Retinal pigment epithelial cell (primary cell): ENCODE measurements at places on chromosomes 16 and 17.

- no peak for DNase-seq
These were observed 101.7 kb downstream of the VAT1L start for GRCh38 chr16:77890075-77890474.

DNA sequence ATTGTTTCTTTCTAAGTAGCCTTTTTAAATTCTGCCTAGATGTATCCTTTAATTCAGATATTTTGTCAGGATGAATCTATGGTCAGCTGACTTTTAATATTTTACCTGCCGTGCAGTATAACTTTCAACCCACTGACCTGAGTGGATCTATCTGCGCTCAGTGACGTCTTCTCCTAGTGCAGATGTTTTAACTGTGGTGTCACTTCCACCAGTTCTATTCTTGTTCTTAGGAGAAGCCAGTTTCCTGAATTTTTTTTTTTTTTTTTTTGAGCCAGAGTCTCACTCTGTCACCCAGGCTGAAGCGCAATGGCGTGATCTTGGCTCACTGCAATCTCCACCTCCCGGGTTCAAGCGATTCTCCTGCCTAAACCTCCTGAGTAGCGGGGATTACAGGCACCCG is 5.0 kb upstream of the TM4SF5 start:
- DNase-seq: no peak

DNA sequence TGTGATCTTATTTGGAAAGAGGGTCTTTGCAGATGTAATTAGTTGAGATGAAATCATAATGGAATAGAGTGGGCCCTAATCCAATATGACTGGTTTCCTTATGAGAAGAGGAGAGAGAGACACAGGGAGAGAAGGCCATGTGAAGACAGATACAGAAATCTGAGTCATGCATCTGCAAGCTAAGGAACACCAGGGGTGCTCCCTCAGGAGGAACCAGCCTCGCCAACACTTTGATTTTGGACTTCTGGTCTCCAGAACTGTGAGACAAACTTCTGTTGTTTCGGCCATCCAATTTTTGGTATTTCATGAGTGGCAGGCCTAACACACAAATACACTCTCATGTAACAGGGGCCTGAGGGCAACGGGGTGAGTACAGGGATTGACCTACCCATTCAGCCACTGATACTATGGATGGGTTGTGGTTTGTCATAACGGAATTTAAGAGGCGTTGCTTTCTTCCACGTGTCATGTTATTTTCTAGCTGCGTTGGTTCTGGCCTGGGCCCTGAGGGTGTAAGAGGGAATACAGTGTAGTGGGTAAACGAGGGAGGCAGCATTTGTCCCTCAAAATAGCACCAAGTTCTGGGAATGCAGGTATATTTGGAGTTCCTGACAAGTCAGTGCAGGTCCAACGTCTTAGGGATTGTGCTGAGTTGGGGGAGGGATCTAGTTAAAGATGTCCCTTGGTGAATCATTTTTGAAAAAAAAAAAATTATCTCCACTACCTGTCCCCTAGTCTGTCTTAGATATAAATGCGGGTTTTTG is 17.7 kb downstream of the PLCG2 start:
- DNase-seq: no peak

DNA sequence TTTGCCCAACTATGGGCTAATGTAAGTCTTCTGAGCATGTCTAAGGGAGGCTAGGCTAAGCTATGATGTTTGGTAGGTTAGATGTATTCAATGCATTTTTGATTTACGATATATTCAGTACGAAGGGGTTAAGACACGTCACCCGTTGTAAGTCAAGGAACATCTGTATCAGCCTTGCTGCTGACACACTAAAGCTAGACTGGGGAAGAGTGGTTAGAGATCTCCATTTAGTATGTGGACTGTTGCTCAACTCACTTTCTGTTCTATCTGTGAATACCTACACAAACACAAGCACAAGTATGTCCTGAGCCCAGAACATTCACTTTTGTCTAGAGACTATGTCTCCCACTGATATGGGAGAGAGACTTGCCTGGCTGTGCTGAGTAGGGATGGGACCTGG is 71.5 kb downstream of the VMP1 start:
- DNase-seq: no peak

GRCh38 chr16:9578459-9578858 is 487.0 kb downstream of the HAPSTR1 start:
- DNase-seq: no peak

- DNase-seq: no peak
These were observed 286.7 kb downstream of the SEC14L1 start for GRCh38 chr17:77427391-77427991.

DNA sequence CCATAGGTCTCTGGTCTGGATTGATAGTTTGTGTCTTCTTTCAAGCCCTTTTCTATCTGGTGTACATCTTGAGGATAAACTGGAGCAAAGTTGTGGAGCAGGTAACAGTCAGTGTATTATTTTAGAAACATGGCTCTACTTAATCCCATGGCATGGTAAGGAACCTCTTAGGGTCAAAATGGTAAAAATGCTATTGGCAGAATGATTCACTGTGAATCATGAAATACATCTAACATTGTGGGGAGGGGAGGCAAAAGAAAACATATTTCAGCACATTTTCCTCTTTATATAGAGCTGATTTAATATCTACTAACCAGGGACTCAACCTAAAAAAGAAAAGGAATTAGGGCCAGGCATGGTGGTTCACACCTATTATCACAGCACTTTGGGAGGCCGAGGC is 17.9 kb upstream of the ALDH3A2 start:
- no peak for DNase-seq

GRCh38 chr17:64090144-64090543 is 39.8 kb downstream of the ERN1 start:
- DNase-seq: no peak

- DNase-seq: no peak
These were observed 6.8 kb downstream of the AXIN1 start for GRCh38 chr16:345772-346171.

- no peak for DNase-seq
These were observed 5.7 kb downstream of the CFAP119 start for GRCh38 chr16:30755955-30756780.

- DNase-seq: no peak
These were observed 7.6 kb downstream of the CCR7 start for GRCh38 chr17:40557531-40558299.

DNA sequence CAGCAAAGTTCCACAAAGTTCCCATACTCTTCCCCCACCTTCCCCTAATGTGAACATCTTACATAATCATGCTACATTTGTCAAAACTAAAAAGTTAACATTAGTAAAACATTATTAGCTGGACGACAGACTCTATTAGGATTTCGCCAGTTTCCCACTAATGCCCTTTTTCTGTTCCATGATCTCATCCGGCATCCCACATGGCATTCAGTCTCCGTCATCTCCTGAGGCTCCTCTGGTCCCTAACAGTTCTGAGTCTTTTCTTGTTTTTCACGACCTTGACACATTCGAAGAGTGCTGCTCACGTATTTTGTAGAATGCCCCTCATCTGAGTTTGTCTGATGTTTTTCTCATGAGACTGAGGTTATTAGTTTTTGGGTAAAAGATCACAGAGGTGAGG is 8.8 kb upstream of the MPRIP start:
- DNase-seq: no peak

DNA sequence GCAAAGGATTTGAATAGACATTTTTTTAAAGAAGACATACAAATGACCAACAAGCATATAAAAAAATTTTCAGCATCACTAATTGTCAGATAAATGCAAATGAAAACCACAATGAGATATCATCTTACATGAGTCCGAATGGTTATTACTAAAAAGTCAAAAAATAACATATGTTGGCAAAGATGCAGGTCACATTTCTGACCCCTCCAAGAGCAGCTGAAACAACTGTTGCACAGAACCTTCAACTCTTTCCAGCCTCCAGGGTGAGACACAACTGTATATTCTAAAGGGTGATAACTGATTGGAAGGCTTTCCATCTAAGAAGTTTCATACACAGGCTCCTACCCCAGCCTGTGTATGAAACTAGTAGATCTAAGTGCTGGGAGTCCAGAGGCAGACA is 51.9 kb downstream of the SLFN5 start:
- DNase-seq: no peak

DNA sequence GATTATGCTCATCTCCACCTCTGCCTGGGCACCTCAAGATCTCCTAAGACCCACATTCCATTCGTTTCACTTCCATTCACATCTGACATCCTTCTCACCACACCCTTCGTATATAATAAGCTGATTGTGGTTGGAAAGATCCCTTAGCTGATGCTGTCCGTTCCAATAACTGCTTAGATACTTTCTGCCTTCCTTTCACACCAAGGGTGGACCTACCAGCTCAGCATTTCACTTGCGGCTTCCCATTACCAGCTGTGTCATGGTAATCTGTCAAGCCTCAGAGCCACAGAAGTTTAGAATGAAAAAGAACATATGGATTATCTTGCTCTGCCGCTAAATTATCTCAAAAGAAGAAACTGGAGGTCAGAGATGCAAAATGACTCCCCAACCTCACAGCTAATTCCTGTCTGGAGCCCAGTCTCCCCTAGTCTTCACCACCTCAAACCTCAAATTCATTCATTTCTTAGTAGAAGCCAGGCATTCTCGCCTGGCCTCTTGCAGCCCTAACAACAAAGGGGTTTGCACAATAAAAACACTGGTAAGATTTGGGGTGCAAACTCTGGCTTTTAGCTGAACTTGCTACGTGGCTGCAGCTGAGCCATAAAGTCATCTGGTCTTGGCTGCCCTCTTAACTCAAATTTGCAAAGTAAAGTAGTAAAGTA is 182.8 kb upstream of the HS3ST3A1 start:
- no peak for DNase-seq

DNA sequence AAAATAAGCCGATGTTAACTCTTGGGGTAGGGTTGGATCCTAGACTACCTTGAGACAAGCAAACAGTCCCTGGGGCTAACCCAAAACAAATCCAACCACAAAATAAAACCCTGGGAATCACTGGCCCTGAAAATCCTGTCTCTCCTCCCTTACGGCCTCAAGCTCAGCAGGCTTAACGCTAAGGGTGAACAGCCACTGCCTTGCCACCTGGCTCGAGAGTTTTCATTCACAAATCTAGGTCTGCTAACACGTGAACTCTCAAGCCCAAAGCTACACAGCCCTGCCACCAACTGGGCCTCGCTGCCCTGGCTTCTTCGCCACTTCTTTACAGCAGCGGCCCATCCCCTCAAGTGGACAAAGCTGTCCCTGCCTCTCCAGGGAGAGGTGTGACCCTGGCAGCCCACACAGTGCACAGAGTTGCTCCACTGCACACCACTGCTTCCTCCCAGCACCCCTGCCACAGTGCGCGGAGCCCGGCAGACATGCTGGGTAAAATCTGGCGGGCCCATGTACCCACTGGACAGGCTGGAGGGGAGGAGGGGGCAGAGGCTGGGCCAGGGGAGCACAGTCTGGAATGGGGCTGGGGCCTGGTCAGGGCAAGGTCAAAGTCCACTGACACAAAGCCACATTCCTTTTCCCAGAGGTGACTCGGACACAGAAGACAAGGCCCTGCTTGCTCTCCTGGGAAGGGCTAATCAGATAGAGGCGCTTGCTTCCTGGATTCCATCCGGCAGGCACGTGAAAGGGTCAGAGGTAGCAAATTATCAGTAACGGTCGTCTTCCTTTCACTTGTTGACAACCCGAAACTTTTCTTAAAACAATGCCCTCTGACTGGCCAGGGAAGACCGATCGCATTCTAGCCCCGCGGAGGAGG is 996 bp downstream of the PCYT2 start:
- DNase-seq: no peak

- DNase-seq: no peak
These were observed 129.2 kb downstream of the SEC14L1 start for GRCh38 chr17:77269696-77270681.

DNA sequence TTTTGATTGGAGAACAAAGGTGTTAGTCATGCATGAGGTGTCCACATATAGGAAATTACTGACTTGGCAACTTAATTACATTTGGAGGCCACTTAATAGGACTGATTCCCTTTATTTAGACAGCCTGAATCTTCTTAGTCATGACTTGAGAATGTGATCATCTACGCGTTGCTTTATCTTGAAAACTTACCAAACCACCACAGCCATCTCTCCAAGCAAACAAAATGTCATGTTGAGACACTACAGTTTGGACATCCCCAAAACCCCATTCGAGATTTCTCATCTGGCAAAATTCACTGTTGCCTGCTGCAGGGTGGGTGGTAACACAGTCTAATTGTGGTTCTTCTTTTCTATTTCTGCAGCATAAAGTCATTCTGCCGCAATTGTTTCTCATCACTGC is 176.5 kb upstream of the CDH5 start:
- DNase-seq: no peak

DNA sequence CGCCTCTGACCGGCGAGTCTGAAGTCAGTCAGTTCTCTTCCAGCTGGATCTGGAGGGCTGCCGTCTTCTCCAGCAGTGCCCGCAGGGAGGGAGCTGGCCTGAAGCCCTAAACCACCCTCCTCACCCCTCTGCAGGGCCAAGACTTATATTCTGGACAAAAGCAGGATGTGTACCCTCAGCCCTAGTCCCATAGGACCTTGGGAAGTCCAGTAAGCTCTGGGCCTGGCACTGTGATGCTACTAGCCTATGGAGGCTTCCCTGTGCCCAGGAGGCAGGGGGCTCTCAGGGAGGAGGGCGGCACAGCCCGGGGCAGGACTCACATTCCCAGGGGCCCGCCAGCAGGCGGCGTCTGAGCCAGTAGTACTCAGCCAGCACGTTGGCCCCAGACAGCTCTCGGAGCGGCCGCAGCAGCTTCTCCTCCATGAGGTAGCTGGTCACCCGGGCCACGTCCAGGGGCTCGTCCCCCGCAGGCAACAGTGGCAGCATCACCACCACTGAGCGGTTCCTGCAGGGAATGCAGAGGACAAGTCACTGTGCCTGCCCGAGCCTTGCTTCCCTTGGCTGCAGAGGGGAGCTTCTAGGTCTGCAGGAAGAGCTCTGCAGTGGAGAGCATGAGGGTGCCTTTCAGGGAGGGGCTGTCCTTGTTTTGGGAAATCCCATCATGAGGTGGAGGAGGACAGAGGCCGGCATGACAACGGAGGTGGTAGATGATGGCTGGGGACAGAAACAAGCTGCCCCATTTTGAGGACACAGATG is 41.7 kb downstream of the RMI2 start:
- no peak for DNase-seq
